Fibroblast of skin of left quadriceps (primary cell): ENCODE measurements at places on chromosomes 4 and X.
A peak's percentile ranks its signal among the peaks of the same experiment; 100 is the strongest.

DNA sequence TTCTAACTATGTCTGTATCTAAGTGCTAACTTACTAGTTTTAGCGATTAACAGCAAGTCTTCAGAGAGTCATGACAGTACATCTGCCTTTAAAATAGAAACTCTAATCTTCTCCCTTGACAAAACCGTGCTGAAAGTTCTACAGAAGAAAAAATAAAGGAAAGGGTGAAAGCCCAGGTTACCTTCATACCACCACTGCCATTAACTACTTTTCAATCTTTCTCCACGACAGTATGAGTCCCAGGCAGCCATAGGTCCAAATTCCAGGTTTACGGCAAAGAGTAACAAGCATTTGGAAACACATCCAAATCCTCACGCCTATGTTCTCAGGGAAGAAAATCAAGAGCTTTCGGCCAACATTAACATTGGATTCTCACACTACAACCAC, 12.4 kb upstream of the ZCCHC13 start:
- DNase-seq = no peak

DNA sequence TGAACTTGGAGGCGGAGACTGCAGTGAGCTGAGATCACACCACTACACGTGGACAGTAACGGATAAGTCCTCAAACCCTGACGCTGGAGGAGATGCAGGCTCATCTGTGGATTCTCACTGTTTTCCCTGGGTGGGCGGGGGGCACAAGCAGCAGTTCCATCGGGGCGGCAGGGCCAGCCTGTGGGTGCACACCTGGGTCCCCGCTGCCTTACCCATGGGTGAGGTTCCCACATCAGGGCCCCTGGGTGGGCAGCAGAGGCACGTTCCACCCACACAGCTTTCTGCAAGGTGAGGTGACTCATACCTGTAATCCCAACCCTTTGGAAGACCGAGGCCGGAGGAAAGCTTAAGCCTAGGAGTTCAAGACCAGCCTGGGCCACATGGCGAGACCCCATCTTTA, 56.6 kb upstream of the MXD4 start:
- DNase-seq = no peak

DNA sequence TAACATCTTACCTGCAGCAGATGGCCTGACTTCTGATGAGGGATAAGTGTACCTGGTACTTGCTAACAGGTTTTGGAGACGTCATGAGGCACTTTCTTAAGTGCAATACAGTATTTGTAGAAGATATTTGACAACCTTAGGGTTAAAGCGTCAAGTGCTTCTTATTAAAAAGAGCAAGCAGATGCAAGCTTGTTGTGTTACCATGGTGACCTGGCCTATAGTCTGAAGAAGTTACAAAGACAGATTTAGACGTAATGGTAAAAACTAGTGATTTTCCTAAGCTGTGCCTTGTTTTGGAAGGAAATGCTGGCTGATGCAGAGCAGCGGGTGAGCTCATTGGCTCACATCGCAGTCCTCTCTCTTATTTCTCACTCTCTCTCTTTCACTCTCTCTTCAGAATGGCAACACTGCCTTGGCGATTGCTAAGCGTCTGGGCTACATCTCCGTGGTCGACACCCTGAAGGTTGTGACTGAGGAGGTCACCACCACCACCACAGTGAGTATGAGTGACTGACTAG, 243.6 kb downstream of the ANK2 start:
- no peak for DNase-seq

GRCh38 chrX:3191201-3191600, 149.9 kb downstream of the ARSF start:
- DNase-seq = peak; percentile 87

DNA sequence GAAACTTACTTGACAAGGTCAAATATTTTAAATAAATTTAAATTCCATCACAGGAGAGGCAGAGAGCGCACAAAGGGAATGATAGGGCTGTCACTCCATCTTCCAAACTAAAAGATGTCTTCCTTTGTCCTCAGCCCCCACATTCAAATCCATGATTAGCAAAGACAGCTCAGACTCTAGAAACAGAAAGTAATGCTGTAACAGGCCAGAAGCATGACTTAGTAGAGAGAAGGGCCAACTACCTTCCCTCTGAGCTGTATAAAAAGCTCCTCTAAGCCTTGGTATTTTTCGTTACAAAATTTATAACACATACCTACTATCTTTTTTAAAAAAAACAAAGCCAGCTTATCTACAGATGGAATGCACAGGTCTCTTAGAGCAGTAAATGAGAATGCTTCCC, 207.4 kb downstream of the MAPK10 start:
- no peak for DNase-seq
